ENCODE measurements at places on chromosomes 1 and 21. TPM values are rescaled to one million over a fixed set of nuclear protein-coding genes. Genes with fewer than 3 reads are reported as not detected.

Gene RGS8
- total RNA-seq, result 2.5 TPM

Gene FNDC5
- 2.0 TPM for total RNA-seq

Gene XCL2
- total RNA-seq, result not detected

Gene KCNJ15
- not detected for total RNA-seq

Gene RGS13
- total RNA-seq, result not detected

Measured in GM23338 (cell line).